ENCODE measurements at places on chromosomes 7 and 10. TPM values are rescaled to one million over a fixed set of nuclear protein-coding genes. Genes with fewer than 3 reads are reported as not detected.
A peak's percentile ranks its signal among the peaks of the same experiment; 100 is the strongest.

GRCh38 chr7:51313738-51314425, 2.7 kb downstream of the COBL start:
- no peaks in the 10 kb centered on the region for H3K4me1 ChIP-seq
- no peaks in the 10 kb centered on the region for H3K27me3 ChIP-seq
- H3K4me3 ChIP-seq: no peak overlapping the region
- no peak for DNase-seq

- no peaks in the 10 kb centered on the region for H3K36me3 ChIP-seq
- H3K4me1 ChIP-seq: no peaks in the 10 kb centered on the region
- no peaks in the 10 kb centered on the region for H3K27me3 ChIP-seq
- no peak for DNase-seq
These were observed at the start of gene TBATA for GRCh38 chr10:70785190-70785589. Gene TBATA, minus strand, starts transcription at chr10:70785377. Its CDS starts 1,998 bp downstream, at chr10:70783379.

- no peak for DNase-seq
- H3K27ac ChIP-seq: no peak overlapping the region
- no peaks in the 10 kb centered on the region for H3K27me3 ChIP-seq
- peaks cover 6% of the 10 kb centered on the region for H3K4me1 ChIP-seq
- no peak overlapping the region for H3K4me3 ChIP-seq
These were observed 61.8 kb upstream of the SP4 start for GRCh38 chr7:21365866-21366624.

- H3K4me1 ChIP-seq: no peaks in the 10 kb centered on the region
- peaks cover 2% of the 10 kb centered on the region for H3K36me3 ChIP-seq
- no peak overlapping the region for H3K4me3 ChIP-seq
- no peak for DNase-seq
- H3K27ac ChIP-seq: no peak overlapping the region
These were observed 79.9 kb upstream of the RHEB start for GRCh38 chr7:151599401-151600227.

GRCh38 chr7:12921751-12922345, 234.4 kb downstream of the ARL4A start:
- no peak overlapping the region for H3K27ac ChIP-seq
- H3K36me3 ChIP-seq: no peaks in the 10 kb centered on the region
- no peak overlapping the region for H3K4me3 ChIP-seq
- H3K4me1 ChIP-seq: no peaks in the 10 kb centered on the region
- no peaks in the 10 kb centered on the region for H3K27me3 ChIP-seq
- no peak for DNase-seq

- no peak overlapping the region for H3K4me3 ChIP-seq
- no peak for DNase-seq
- no peaks in the 10 kb centered on the region for H3K27me3 ChIP-seq
These were observed 23.0 kb downstream of the PRLHR start for GRCh38 chr10:118572256-118573041.

GRCh38 chr7:50807026-50807730, 24.5 kb upstream of the GRB10 start:
- no peaks in the 10 kb centered on the region for H3K4me1 ChIP-seq
- no peaks in the 10 kb centered on the region for H3K36me3 ChIP-seq
- H3K27me3 ChIP-seq: no peaks in the 10 kb centered on the region
- no peak overlapping the region for H3K27ac ChIP-seq
- no peak for DNase-seq

DNA sequence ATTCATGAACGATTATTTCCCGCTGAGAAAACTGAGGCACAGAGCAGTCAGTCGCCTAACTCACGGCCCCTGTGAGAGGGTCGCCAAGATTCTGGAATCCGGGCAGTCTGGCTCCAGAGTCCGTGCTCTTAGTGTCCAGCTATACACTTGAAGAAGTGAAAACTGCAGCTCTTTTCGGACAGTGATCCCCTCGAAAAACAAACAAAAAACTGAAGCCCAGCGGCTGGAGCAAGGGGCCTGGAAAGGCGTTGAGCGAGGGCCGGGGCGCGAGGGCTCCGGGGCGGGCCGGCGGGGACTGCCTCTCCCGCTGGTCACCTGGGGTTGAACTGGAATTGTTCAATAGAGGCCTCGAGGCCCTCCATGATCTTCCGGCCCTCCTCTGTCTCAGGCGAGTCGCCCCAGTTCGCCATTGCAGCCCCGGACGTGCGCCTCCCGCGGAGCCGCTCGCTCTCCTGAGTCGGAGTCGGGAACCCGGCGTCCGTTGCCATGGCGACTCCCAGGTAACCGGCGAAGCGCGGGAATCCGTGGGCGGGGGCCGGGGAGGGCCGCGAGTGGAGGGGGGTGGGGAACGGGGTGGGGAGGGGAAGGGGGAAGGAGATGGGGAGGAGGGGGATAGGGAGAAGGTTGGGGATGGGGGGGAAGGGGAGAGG, 881 bp downstream of the C10orf67 start:
- H3K36me3 ChIP-seq: no peaks in the 10 kb centered on the region
- peak; percentile 24 for DNase-seq
- no peaks in the 10 kb centered on the region for H3K27me3 ChIP-seq

DNA sequence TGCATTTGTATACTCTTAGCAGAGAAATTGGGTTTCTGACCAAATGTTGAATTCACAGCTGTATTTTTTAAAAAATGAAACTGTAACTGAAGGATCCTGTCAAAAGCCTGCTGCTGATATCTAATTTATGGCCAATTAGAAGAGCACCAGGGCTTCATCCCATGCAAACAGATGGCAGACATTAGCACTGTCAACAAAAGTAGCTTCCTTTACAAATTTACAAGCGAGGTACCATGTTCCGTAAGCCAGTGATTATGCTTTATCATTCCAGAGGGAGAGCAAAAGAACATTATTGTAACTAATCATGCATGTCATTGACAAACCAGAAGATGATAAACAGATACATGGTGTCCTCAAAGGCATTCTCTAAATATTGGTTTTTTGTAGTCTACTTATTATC, 177.2 kb upstream of the DKK1 start:
- no peak overlapping the region for H3K4me3 ChIP-seq
- no peaks in the 10 kb centered on the region for H3K27me3 ChIP-seq
- H3K36me3 ChIP-seq: no peaks in the 10 kb centered on the region

- no peaks in the 10 kb centered on the region for H3K4me1 ChIP-seq
- no peak for DNase-seq
- H3K27me3 ChIP-seq: no peaks in the 10 kb centered on the region
- H3K27ac ChIP-seq: no peak overlapping the region
- no peak overlapping the region for H3K4me3 ChIP-seq
These were observed 229.3 kb downstream of the MAD1L1 start for GRCh38 chr7:2003451-2003930.

- H3K27me3 ChIP-seq: no peaks in the 10 kb centered on the region
- no peak overlapping the region for H3K4me3 ChIP-seq
- H3K4me1 ChIP-seq: no peaks in the 10 kb centered on the region
- no peaks in the 10 kb centered on the region for H3K36me3 ChIP-seq
- no peak for DNase-seq
These were observed 312.9 kb upstream of the SEMA3A start for GRCh38 chr7:84507529-84507928.

DNA sequence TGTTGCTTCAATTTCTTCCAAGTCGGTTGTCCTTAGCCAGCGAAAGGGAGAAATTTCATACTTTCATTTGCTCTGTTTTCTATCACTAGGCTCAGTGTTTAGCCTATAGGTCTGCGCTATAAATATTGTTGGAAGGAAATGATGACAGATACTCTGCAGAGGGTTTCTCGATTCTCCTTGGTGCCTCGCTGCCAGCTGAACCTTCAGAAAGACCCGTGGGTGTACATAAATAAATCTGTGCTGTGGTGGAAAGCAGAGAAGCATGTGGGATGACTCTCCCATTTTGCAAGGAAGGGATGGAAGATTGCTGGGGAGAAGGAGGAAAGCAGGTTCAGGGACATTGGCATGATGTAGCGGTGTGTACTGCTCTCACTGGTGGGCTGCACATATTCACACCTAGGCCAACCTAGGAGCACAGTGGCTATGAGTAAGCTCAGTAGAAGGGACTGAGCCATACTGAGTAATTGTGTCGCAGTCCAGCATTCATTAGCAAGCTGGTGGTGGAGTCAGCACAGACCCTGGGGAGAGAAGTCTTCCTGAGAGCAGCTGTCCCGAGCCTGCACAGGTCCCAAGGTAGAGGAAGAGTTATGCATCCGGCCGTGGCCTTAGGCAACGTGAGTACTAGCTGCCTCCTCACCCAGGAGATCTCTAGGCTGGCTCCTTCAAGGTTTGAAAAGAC, 50.5 kb downstream of the PNLIPRP3 start:
- no peak overlapping the region for H3K4me3 ChIP-seq
- no peaks in the 10 kb centered on the region for H3K36me3 ChIP-seq
- H3K27me3 ChIP-seq: no peaks in the 10 kb centered on the region
- H3K27ac ChIP-seq: no peak overlapping the region
- DNase-seq: no peak

- H3K36me3 ChIP-seq: no peaks in the 10 kb centered on the region
- peaks cover 14% of the 10 kb centered on the region for H3K4me1 ChIP-seq
- H3K4me3 ChIP-seq: no peak overlapping the region
These were observed 61.6 kb upstream of the LBX1 start for GRCh38 chr10:101290881-101291280.

- H3K27ac ChIP-seq: no peak overlapping the region
- no peaks in the 10 kb centered on the region for H3K27me3 ChIP-seq
- H3K4me1 ChIP-seq: no peaks in the 10 kb centered on the region
- H3K4me3 ChIP-seq: no peak overlapping the region
These were observed 37.5 kb upstream of the DOCK1 start for GRCh38 chr10:126867567-126868365.

DNA sequence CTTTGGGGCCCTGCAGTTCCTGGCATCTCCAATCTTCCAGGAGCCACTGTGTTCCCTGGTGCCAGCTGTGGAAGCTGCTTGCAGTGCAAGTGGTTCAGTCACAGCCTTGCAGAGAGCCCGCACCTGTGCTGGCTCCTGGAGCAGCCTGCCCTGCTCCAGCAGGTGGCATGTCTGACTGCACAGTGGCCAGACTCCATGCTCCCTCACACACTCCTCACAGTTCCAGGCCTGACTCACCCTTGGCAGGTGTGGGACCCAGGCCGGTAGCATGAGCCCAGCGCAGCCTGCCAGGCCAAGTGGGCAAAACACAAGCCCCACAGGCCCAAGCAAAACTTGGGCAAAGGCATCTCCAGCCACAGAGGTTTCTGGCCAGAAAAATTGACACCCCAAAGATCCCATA, 33.6 kb upstream of the RELN start:
- H3K27ac ChIP-seq: no peak overlapping the region
- no peak overlapping the region for H3K4me3 ChIP-seq
- H3K36me3 ChIP-seq: no peaks in the 10 kb centered on the region
- no peak for DNase-seq
- H3K27me3 ChIP-seq: no peaks in the 10 kb centered on the region

DNA sequence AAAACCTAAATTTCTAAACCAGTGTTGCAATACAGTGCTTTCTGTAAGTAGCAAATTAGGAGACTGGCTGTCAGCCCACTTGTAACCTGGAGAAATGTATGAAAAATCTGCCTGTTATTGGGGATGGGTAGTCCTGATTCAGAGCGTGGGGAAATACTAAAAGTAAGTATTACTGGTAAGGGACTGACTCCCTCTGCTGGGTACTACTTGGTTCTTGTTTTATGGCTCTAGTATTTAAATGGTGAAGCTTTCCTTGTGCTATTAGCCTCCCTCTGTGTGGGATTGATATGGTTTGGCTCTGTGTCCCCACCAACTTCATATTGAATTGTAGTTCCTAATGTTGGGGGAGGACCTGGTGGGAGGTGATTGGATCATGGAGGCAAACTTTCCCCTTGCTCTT, 886.1 kb downstream of the SORCS1 start:
- no peaks in the 10 kb centered on the region for H3K36me3 ChIP-seq
- H3K4me3 ChIP-seq: no peak overlapping the region
- DNase-seq: no peak
- no peaks in the 10 kb centered on the region for H3K4me1 ChIP-seq
- no peaks in the 10 kb centered on the region for H3K27me3 ChIP-seq

GRCh38 chr7:137572056-137572784, 228.7 kb upstream of the PTN start:
- H3K36me3 ChIP-seq: no peaks in the 10 kb centered on the region
- H3K4me3 ChIP-seq: no peak overlapping the region
- no peak for DNase-seq
- no peak overlapping the region for H3K27ac ChIP-seq

DNA sequence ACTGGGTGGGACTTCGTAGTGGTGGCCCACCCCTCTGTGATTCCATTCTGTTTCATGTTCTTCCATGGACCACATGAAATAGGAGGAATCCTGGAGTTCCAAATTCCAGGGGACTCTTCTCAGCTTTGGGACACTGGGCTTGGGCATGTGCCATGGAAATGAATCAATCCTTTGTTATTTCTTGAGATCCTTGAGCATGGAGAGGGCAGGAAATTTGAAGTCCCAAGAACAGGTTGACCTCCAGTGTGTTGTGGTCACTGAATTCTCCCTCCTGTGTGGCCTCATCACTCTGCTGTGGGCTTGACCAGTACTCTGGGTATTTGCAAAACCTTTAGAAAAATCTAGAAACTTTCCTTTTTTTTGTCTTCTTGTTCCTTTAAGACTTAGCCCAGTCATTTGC, 22.7 kb downstream of the TACR2 start:
- no peak overlapping the region for H3K27ac ChIP-seq
- DNase-seq: no peak
- H3K4me1 ChIP-seq: peaks cover 13% of the 10 kb centered on the region
- H3K36me3 ChIP-seq: peaks cover 43% of the 10 kb centered on the region
- no peaks in the 10 kb centered on the region for H3K27me3 ChIP-seq
- no peak overlapping the region for H3K4me3 ChIP-seq

DNA sequence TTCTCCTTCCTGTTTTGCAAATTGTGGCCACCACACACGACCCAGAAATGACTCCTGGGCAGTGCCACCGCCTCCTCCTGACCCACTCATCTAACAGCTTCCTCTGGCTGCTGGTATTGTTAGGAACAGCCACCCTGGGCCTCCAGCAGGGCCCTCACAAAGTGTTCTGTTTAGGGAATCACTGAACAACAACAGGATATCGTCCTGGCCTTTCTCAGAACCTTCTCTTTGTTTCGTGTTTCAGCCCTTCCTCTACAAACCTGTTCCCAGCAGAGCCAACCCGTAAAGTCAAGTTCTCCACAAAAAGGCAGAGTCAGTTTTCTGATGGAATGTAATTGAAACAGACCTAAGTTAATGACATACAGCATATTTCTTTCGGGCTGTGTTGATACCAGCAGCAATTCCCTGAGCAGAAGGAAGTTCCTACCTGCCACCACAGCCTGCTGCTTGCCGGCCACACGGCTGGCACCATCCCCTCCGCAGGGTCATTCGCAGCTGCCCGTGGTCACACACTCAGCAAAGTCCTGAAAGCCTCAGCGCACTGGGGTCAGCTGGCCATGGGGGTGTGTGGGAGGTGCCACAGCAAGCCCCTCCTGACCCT, 91.7 kb upstream of the PITRM1 start:
- no peaks in the 10 kb centered on the region for H3K27me3 ChIP-seq
- H3K27ac ChIP-seq: no peak overlapping the region
- no peak overlapping the region for H3K4me3 ChIP-seq
- no peaks in the 10 kb centered on the region for H3K4me1 ChIP-seq
- DNase-seq: no peak

GRCh38 chr7:41277561-41277960, 425.3 kb downstream of the INHBA start:
- H3K27me3 ChIP-seq: no peaks in the 10 kb centered on the region
- DNase-seq: no peak
- no peaks in the 10 kb centered on the region for H3K36me3 ChIP-seq
- H3K4me3 ChIP-seq: no peak overlapping the region
- no peak overlapping the region for H3K27ac ChIP-seq

ABCB4 gene
- total RNA-seq: 0.13 TPM

FRMPD2 gene
- total RNA-seq: not detected

MBLAC1 gene
- total RNA-seq: 4.4 TPM

ELFN1 gene
- total RNA-seq: 0.15 TPM

TMEM273 gene
- 58.0 TPM for total RNA-seq

MKI67 gene
- total RNA-seq: 113 TPM

C10orf62 gene
- not detected for total RNA-seq

COL13A1 gene
- total RNA-seq: not detected

PILRA gene
- total RNA-seq: 0.84 TPM

TWIST1 gene
- total RNA-seq: 0.18 TPM

ARPC1A gene
- 86.6 TPM for total RNA-seq

CALML5 gene
- not detected for total RNA-seq

COL26A1 gene
- total RNA-seq: not detected

GOLGA7B gene
- total RNA-seq: 0.29 TPM

GIMAP4 gene
- total RNA-seq: 59.3 TPM

VWDE gene
- 0.71 TPM for total RNA-seq

Measured in CD8-positive, alpha-beta memory T cell (primary cell).